SK-N-MC (cell line): ENCODE measurements at places on chromosomes 7 and 10.

DNA sequence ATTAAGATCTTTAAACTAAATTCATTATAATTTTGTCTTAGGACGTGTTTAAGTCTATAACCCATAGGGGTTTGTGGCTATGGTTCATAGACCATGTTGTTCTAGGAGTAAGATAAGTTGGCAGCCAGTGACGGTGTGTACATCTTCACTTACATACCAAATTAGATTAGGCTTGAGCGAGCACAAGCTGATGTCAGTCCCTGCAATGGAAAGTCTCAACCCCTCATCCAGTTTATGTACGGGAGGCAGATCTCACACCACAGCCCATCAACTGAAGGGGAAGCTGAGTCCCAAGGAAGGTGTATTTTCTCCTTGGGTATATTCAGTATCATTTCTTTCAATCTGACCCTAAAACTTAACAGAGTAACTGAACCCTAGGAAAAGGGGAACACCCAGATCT, 5.1 kb upstream of the SMC3 start:
- no peak for DNase-seq

GRCh38 chr7:78179211-78179610, 380.6 kb downstream of the PHTF2 start:
- no peak for DNase-seq

- DNase-seq = no peak
These were observed 11.7 kb downstream of the SRPK2 start for GRCh38 chr7:105376908-105377533.

DNA sequence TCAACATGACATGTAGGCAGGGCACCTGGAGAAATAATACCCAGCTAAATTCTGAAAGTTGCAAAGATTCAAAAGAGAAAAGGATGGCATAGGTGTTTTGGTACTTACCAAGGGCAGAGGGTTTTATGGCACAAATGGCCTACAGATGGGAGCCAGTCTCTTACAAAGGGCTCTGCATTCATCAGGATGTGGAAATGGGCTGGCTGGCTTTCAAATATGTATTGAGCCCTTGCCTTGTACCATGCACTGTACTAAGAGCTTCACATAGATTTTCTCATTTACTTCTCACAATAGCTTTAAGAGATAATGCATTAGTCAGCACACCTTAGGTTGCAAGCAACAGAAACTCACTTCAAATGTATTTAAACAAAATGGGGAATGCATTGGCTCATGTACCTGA, 327.1 kb downstream of the BICC1 start:
- no peak for DNase-seq

- no peak for DNase-seq
These were observed at the start of gene CAV2 for GRCh38 chr7:116499168-116500077. TSS of gene CAV2 (plus strand) at chr7:116499738. CDS start at chr7:116499782, 44 bp downstream.

DNA sequence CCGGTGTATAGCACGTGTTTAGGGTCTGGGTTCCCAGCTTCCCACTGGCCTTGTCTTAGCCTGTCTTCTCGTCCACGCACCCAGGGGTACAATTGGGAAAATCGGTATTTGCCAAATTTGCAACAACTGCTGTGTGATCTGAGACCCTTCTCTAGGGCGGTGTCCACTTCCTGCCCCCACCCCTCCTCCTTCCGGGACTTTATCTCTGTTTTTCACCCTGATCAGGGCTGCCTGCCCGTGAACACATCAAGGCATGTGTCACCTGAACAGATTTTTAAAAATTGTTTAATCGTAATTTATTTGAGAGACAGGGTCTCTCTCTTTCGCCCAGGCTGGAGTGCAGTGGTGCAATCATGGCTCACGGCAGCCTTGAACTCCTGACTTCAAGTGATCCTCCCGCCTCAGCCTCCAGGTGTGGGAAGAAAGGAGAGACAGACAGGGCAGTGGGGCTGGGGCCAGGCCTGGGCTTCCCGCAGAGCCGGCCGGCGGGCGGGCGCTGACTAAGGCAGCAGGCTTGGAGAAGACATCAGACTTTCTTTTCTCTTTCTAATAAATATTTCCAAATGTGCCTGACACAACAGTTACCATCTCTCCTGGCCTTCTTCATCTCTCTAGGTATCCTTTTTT, 27.5 kb downstream of the ELFN1 start:
- DNase-seq = no peak

DNA sequence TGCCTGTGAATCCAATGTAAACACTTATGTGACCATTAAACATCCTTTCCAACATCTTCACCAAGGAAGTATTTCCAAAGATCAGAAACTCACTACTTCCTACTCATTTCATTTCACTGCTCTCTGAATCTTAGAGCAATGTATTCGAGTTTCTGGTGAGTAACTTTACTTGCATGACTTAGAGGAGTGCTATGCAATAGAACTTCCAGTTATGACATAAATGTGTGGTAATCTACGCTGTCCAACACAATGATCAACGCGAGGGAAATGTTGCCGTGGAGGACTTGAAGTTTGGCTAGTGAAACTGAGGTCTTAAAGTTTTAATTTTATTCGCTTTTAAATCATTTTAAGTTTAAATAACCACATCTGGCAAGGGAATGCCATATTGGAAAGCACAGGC, 1326.3 kb downstream of the XPNPEP1 start:
- DNase-seq = no peak
